ENCODE measurements at places on chromosomes 3 and 15.

DNA sequence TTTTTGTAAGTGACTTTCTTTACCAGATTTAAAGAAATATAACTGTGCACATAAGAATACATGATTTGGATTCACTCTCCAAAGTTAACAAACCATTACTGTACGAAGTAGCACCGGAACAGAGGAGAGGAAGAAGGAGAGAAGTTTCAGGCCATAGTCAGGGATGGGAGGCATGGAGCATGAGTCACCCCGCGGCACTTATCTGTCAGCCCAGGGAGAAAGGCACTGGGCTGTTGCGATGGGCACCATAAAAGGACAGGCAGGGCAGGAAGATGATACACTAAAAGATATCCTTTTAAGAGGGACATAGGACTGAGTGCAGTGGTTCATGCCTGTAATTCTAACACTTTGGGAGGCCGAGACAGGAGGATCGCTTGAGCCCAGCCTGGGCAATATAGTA lies 37.0 kb downstream of the TTC23 start:
- no peak for DNase-seq

DNA sequence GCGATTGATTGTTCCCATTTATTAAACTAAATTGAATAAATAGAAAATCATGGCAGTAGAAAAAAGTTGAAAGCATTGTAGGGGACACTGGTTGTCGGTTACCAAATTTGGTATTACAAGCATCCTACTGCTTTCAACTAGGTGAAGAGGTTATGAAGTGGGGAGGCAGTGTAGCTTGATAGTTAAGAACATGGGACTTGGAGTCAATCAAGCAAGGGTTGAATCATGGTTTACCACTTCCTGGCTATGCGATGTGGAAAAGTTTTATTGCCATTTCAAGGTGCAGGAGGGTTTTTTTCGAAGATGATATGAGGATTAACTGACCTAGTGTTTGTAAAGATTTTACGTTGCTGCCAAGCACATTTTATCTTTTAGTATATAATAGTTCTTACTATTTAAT lies 318.2 kb upstream of the KCNH8 start:
- no peak for DNase-seq

- no peak for DNase-seq
Observed at GRCh38 chr15:38103564-38103963, 149.1 kb upstream of the SPRED1 start.

- DNase-seq = no peak
Observed at GRCh38 chr3:11392014-11392859, 120.0 kb downstream of the ATG7 start.

DNA sequence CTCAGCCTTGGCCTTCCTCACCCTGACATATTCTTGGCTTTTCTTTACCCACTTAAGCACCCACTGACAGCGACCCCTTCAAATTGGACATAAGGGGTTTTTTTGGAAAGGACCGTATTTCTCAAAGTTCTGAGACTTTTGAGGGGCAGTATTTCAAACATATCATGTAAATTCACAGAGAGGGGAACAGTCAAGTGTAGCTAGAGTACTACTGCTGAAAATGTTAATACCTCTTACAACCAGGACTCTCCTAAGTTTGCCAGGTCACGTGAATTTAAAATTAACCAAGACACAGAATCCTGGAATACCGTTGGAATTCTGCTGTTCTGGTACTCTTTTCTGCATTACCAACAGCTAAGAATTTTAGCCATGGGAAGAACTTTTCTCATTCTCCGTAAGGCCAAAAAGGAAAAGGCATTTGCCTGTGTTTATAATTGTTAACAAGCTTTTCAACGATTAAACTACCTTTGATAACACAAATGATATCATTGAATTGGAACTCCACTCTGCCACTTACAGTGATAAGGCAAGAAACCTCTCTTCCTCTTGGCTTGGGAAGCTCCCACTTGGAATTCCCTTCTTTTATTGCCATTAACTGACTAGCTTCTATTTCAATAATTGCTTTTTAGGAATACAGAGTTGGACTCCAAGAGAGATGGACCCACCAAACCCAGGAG lies 597 bp upstream of the GBE1 start:
- no peak for DNase-seq

GRCh38 chr3:115388811-115389210 lies 234.5 kb upstream of the GAP43 start:
- DNase-seq = no peak

DNA sequence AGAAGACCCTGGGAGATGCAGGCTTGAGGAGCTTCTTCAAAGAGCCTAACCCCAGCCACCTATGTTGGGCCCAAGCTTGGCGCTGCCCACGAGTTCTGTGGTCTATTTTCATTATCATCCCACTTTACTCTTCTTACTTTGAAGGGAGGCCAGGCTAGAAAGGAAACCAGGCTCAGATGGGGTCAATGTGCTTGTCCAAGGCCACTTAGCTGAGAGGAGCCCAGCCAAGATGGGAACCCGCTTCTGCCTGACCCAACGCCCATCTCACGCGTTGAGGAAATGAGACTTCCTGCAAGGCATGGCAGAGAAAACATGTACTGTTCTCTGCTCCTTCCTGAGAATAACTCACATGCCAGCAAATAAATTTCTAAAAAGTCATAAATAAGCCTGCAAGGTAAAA lies 486.3 kb upstream of the PROK2 start:
- no peak for DNase-seq

GRCh38 chr15:31098491-31098917 lies 3.0 kb downstream of the TRPM1 start:
- DNase-seq = no peak

DNA sequence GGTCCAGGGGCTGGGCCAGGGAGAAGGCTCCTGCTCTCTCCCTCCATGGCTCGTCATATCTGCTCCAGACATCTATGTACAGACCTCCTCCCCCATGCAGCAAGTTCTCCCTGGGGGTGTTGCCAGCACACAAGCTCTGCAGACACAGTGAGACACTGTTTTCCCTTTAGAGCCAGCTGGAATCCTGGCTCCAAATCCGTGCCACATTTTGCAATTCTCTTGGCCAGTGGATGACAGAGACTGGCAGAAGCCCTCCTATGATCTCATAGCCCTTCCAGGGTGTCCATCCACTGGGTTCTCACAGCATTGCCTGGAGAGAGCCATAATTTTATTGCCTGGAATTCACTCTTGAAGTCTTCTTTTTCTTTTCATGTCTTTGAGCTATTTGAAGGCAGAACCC lies 203.9 kb downstream of the TLE3 start:
- DNase-seq = peak; percentile 11

DNA sequence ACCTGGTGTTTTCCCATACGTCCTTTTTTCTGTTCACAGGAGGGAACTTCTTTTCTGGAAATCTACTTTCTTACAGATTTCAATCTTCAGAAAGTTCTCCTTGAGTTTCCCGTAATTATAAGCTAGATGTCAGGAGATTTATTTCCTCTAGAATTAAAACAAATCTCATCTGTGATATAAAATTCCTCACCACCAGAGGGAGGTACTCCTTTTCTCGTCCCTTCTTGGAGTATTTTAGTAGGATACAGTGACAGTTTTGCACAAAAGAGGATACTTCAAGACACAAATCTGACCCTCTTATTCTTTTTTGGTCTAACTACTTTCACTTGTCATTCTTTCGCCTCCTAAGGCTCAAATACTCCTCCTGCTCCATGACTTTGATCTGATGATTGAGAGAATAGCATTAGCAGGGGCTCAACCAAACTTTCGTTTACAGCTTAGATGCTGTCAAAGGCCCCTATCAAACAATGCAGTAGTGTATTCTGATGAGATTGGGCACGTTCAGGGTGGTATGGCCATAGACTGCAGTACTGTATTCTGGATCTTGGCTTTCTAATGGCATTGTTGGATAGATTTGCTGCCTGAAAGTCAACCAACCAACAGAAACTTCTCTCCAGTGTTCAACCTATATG lies 38.0 kb downstream of the TMEM41A start:
- DNase-seq = no peak

DNA sequence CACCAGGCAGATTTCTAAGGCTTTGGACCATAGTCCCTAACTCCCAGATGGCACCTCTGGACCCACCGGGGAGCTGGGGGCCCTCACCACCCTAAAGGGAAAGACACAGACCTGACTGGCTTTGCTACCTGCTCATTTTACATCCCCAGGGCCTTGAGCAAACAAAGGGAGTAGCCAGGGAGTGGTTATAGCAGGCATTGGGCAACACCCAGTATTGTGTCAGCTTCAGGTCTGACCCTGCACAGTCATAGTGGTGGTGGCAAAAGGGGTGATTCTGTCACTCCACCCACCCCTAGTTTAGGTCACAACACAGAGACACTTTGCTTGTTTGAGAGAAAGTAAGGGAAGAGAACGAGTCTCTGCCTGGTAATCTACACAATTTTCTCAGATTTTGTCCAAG lies 352.5 kb downstream of the DIPK2A start:
- DNase-seq = no peak

GRCh38 chr3:156693166-156693565 lies 18.8 kb downstream of the TIPARP start:
- DNase-seq = no peak

- no peak for DNase-seq
Observed at GRCh38 chr3:78101384-78101783, 1061.5 kb downstream of the ROBO2 start.

DNA sequence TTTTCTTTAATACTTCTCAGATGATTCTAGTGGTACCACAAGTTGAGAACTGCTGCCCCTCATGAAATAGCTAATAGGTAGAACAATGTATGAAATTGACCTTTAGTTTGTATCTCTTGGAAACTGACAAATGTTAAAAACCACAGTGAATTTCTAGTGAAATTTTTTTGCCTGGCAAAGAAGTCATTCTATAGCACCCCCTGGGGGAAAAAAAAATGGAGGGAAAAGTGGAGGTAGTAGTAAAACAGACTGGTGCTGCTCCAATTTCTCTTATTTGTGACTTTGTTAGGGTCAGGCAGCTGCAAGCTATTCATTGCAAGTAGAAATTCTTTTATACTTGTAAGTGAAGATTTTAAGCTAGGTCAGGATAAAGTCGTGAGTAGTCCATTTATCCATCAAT lies 605.0 kb downstream of the NLGN1 start:
- DNase-seq = no peak

GRCh38 chr3:74812756-74813155 lies 198.3 kb upstream of the CNTN3 start:
- no peak for DNase-seq

DNA sequence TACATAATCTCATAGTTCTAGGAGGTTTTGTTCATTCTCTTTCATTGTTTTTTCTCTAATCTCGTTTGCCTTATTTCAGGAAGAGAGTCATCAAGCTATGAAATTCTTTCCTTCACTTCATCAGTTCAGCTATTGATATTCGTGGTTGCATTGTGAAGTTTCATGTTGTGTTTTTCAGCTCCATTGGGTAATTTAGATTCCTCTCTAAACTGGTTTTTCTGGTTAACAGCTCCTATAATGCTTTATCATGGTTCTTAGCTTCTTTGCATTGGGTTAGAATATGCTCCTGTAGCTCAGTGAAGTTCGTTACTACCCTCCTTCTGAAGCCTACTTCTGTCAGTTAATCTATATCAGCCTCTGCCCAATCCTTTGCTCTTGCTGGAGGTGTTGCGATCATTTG lies 69.4 kb upstream of the CD96 start:
- no peak for DNase-seq

- DNase-seq = no peak
Observed at GRCh38 chr15:41825572-41826535, 2.0 kb upstream of the JMJD7 start.

GRCh38 chr3:197335428-197336132 lies 37.2 kb upstream of the DLG1 start:
- no peak for DNase-seq

GRCh38 chr3:115676336-115676735 lies 53.0 kb downstream of the GAP43 start:
- no peak for DNase-seq

- no peak for DNase-seq
Observed at GRCh38 chr15:90667073-90667754, 49.9 kb upstream of the BLM start.

- no peak for DNase-seq
Observed at GRCh38 chr15:30882849-30883433, 20.8 kb upstream of the FAN1 start.

DNA sequence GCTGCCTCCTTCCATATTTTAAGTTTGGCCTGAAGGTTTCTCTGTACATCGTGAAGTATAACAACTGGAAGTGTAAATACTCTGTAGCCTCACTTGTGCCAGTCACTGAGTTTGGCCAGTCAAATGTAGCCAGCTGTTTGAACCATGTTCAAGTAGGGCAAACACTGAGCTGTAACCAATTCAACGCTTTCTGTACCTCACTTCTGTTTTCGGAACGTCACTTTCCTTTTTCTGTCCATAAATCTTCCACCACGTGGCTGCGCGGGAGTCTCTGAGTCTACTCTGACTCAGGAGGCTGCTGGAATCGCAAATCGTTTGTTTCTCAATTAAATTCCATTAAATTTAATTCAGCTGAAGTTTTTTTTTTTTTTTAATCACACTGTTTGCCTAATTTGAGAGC lies 88.8 kb upstream of the RARB start:
- DNase-seq = no peak

- no peak for DNase-seq
Observed at GRCh38 chr3:39108200-39108710, 775 bp downstream of the TTC21A start.

- no peak for DNase-seq
Observed at GRCh38 chr3:53044711-53045517, 959 bp downstream of the SFMBT1 start.

DNA sequence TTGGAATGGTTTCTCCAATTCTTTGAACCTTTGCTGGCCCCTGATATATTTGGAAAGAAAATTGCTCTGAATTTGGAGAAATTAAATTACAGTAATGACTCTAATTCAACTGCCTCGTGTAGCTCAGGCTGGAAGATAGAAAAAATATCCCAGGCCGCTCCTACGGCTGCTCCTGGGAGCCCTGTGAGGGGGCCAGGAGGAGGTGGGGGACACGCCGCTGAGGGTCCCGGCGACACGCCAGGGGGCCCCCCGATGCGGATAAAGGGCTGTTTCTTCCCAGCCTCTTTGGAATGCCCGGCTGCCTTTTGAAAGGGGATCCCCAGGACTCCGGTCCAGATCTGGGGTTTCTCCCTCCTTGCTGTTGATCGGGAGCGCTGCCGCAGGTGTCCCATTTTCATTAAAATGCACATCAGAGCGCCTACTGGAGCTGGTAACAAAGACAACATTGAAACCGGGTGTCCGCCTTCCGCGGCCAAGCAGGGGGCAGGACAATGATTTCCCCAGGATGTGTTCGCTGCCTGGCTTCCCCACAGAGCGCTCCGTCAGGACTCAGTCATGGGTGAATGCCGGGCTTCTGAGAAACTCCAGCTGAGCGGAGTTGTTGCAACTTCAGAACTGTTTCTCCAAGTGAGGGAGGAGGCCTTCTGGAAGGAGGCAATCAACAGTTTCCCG lies 200.1 kb upstream of the KBTBD8 start:
- no peak for DNase-seq

GRCh38 chr3:171028025-171028778 lies 1.7 kb upstream of the SLC2A2 start:
- no peak for DNase-seq

GRCh38 chr3:129747136-129747535 lies 140.7 kb upstream of the PLXND1 start:
- no peak for DNase-seq

DNA sequence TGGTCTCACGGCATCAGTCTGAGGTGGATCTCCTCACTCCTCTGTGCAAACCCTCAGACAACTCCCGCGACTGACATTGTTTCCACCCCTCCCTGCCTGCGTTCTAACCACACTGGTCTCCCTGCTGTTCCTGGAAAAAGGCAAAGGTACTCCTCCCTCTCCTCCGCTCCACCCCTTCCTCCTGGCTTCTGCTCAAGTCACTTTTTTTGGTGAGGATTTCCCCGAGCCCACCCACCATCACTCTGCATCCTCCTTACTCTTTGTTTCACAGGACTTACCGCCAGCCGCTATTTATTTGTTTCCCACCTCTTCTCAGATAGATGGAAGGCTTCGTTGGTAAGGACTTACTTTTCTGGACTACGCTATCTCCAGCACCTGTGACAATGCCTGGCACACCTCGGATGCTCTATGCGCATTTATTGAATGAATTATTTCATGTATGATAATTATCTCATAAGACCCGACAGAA lies 25.6 kb downstream of the PRR23E start:
- DNase-seq = no peak

All from thoracic aorta (tissue), 2 donors.